ENCODE measurements at places on chromosomes 6 and 20.

GRCh38 chr6:100305209-100305869 is 159.4 kb downstream of the SIM1 start:
- DNase-seq = no peak

- DNase-seq = no peak
These were observed 9.2 kb downstream of the BHLHE23 start for GRCh38 chr20:62997417-62998035.

DNA sequence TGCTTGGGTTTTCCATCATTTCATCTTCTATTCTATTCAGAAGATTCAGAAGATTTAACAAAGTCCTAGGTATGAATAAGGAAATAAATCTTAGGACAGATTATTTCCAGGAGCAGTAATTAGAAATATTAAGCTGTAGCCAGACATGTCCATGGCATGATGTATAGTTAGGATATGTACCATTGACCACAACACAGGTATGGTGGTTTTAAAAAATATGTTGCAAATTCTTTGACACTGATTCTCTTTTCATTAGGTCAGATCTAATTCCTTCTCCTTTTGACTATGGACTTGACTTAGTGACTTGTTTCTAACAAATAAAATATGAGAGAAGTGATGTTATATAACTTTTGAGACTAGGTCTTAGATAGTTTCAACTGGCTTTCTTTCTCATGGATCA is 23.5 kb upstream of the PDE7B start:
- no peak for DNase-seq

DNA sequence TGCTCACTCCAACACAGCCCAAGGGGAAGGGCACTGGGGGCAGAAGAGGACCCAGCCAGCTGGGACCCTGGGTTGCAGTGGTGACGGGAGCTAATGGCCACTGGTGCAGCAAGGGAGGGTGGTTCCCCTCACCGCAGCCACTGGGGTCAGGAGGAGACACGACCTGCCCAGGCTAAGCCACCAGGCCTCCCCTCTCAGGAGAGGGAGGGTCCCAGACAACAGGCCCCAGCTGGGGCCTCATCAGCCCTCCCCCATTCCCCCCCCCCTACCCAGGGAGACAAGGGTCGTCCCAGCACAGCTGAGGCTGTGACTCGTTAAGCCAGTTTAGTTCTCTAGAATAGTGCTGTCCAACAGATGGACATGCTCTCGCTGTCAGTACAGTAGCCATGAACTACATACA is 17.3 kb upstream of the MATN4 start:
- DNase-seq = no peak

DNA sequence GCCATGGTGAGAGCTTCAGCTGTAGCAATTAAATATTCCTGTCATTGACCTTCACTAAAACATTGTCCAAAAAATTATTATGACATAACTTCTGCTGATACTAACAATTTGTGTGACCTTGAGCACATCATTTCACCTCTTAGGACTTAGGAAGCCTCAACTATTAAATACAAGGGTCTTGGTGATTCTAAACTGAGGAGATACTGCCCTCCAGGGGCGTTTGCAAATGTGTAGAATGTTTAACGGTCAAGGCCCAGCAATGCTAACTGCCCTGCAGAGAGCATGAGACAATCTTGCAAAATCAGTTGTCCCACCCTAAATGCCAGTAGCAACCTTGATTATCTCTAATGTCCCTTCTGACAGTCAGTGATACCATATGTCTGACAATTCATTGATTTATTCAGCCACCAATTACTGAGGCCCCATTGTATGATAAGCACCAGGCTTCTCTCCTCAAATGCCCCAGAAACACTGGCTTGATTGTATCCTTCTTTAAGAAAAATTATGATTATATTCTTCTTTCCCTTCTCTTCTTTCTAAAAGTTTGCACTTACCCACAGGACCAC is 284.1 kb upstream of the PLN start:
- DNase-seq = no peak

- DNase-seq = peak; percentile 64
These were observed 66.8 kb upstream of the MOCS1 start for GRCh38 chr6:40000964-40001515.

GRCh38 chr6:26270486-26270861 is 94.5 kb upstream of the BTN3A2 start:
- no peak for DNase-seq

DNA sequence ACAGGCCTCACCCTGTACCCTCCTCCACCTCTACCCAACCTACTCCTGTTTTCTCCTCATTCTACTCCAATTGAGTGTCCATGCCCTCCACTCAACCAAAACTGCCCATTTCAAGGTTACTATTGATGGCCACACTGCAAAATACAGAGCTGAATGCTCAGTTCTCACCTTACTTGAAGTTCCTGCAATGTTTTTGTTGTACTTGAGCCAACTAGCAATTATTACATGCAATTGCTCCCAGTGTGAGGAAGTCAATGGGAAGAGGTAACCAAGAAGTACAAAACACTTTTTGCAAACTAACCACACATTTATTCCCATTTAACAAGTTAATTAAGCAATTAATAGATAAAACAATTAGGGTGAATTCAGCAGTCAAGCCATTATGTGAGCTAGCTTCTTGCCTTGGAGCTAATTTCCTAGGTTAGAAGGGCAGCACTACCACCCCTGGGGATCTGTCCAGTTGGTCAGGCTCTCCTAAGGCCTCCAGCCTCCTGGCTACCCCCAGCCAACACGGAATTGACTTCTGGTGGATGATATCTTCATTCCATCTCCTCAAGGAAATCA is 52.4 kb upstream of the GGTLC1 start:
- no peak for DNase-seq

- peak; percentile 99 for DNase-seq
These were observed 1.7 kb downstream of the KCNK15 start for GRCh38 chr20:44747166-44748004.

GRCh38 chr6:91683240-91683639 is 1096.4 kb upstream of the MAP3K7 start:
- no peak for DNase-seq

- DNase-seq = no peak
These were observed 149.7 kb downstream of the AHI1 start for GRCh38 chr6:135347887-135348286.

DNA sequence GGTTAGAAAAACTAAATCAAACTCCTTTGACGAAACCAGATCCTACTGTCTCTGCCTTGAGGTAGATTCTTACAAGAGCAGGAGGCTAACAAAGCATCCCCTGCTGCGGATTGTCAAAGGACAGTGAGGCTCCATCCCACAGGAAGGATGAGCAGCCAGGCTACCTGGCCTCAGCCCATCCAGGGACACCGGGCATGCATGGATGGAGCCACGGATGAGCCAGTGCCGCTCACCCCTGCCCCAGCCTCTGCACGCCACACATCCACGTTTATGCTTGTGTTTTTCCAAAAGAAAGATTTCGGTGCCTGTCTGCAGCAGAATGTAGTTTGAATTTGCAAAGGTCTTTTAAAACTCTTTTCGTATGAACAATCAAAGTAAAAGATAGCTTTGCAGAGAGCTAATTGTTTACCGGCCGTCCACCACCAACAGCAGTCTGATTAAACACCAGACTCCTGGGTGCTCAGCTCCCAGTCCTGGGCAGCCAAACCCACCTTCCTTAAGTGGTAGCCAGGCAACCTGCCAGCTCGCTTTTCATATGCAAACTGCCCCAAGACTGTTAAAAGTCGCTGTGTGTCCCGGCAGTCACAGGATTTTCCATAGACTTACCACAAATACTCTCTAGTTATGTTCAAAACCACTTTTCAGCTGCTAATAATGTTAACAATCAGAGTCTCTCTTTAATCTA is 999 bp downstream of the THBS2 start:
- DNase-seq = peak; percentile 5

DNA sequence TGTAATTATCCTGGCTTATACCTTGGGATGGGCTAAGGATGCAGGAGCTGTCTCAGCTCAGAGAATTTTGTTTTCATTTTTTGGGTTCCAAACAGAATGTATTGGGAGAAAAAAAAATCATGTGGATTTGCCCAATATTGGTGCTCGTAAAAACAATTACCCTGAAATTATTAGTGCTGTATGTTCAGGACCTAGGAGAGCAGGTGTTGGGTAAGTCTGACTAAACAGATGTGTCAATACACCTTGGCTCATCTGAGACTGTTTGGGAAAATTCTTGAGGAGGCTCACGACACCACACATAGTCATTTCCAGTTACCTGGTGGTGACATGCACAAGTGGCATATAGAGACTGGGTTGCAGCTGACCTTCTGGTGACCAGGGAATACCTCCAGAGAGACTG is 802.1 kb upstream of the FLRT3 start:
- DNase-seq = no peak

DNA sequence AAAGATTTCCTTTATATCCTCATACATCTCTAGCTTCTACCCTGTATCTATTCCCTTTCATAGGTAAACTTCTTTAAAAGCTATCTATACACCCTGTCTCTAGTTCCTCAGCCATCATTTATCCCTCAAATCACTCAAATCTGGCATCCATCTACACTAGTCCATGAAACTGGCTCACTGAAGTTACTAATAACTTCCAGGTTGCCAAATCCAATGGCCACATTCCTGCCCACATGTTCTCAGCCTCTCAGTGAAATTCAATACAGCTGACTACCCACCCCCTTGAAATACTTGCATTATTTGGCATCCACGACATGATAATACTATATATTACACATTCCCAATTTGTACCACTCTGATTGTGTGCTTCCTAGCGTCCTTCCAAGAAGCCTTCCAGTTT is 8.7 kb downstream of the REPS1 start:
- no peak for DNase-seq

DNA sequence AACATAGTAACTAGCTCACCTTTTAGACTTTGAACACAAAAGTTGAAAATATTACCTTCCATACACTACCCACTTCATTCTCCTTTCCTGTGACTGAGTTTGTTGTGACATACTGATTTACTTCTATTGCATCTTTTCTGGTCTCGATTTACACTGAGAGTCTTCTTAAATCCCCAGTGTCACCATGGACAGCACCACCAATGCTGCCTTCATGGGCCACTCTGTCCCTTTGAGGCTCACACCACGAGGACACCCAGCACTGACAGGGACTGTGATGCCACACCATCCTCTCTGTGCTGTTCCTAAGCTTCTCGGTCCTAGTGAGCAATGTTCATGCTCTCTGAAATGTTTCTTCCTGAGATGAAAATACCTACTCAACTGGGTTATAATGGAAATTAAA is 337.1 kb upstream of the IRAK1BP1 start:
- no peak for DNase-seq

DNA sequence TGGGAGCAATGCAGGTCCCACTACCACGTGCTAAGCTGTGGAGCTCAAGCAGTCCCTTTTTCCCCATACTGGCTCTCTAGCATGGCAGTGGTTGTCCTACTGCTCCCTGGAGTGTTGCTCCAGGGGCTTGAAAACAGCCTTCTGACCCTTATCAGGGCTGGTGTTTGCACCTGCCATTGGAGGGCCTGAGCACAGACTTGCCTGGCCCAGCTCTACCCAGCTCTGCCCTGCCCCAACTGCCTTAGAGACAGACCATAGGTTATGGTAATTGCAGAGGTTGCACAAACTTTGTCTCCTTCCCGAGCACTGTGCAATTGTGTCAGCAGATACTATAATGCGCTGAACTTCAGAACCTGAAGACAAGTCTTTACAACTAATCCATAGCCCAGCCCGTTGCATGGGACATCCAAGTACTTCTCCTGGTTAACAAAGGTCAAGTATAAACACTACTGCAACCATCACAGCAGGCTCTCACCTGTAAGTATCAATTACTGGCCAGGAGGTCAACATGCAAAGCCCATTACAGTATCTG is 58.7 kb downstream of the PDSS2 start:
- no peak for DNase-seq

- no peak for DNase-seq
These were observed 16.8 kb downstream of the MMP24 start for GRCh38 chr20:35243317-35243716.

GRCh38 chr6:2109796-2110195 is 135.6 kb downstream of the GMDS start:
- no peak for DNase-seq

GRCh38 chr6:12343122-12343439 is 52.9 kb downstream of the EDN1 start:
- no peak for DNase-seq

Data from NCI-H2029 treated with DMSO at 0.1 percent for 48 hours (cell line).